ENCODE measurements at places on chromosomes 5 and 9.
A peak's percentile ranks its signal among the peaks of the same experiment; 100 is the strongest.

DNA sequence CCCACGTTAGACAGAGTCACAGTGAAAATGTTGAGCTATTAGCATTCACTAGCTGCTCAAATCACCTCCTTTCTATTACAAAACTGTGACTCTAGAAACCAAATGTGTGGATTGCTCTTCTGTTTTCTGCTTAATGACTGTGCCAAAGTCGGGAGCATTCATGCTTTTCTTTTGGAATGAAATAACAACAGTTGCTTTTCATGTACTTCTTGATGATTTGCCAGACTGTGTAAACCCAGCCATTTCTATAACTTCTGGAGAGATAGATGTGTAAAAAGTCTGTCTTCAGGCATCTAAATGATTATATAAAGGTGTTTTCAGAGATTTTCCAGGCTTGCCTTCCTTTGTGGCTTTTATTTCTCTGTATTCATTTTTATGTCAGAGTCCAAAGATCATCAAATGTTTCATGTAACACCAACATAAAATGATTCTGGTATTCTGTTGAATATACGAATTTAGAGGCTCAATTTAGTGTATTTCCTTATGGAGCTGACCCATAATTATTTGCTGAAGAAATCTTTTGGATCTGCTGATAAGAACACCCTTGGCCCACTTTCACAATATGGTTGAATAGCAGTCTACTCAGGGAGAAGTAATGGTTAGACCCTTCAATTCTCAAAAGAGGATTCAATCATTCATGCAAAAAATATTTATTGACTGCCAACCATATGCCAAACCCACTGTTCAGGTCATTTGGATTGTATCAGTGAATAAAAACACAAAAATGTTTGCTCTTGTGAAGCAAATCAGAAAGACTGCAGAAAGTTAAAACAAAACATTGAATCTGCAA lies 581.2 kb downstream of the CDH18 start:
- no peak for DNase-seq

DNA sequence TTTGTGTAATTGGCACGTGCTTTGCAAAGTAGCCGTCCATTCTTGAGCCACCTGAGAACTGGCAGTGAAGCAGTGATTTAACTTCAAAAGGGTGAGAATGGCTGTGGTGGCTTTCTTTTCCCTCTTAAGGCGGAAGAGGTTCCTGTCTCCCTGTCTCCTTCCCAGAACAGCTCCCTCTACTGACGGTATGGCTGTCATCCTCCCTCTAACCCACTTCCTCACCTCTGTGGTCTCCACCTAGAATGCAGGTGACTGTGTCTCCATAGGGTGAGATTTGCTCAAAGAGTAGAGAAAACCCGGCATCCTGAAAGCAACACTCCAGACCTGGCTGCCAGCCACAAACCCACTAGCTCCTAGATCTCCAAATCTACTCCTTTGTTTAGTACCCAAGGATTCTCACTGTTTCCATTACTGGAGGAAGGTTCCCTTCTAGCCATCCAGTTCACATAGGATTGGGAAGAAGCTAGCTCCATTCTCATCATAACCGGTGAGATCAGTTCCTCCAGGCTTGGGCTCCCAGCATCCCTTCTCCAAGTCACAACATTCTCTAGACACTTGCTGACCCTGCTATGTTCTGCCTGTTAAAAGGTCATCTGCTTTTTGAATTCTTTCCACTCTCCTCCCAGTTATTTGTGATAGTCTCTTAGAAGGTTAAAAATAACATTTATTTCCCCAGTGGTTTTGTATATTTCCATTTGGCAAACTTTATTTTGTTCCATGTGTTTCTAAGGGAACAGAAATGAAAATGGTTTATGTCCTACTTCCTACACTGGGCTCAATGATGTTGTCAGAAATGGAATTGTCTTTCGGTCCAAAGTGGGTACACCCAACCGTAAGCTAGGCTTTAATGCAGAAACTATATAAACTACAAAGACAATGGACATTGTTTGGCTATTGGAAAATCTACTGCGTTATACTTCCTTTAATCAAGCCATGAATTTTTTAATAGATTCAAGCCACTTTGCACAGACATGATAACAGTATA lies 269.4 kb downstream of the CWC27 start:
- no peak for DNase-seq

- no peak for DNase-seq
These were observed 22.6 kb downstream of the ARHGEF37 start for GRCh38 chr5:149603920-149604319.

DNA sequence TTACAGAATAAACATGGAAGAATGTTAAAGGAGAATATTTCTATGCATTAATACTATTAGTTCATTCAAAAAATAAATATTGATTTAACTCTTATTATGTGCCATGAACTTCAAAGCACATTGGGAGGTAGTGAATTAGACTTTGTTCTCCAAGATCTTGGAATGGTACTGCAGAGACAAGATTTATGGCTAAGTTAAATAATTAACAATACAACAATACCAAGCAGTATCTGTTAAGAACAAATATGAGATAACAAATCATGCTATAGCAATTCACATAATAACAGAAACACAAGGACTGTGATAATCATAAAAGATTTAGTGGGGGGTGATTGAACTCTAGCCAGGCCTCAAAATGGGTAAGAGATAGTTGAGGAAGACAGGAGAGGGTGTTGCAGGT lies 11.6 kb downstream of the NMUR2 start:
- DNase-seq, result no peak

DNA sequence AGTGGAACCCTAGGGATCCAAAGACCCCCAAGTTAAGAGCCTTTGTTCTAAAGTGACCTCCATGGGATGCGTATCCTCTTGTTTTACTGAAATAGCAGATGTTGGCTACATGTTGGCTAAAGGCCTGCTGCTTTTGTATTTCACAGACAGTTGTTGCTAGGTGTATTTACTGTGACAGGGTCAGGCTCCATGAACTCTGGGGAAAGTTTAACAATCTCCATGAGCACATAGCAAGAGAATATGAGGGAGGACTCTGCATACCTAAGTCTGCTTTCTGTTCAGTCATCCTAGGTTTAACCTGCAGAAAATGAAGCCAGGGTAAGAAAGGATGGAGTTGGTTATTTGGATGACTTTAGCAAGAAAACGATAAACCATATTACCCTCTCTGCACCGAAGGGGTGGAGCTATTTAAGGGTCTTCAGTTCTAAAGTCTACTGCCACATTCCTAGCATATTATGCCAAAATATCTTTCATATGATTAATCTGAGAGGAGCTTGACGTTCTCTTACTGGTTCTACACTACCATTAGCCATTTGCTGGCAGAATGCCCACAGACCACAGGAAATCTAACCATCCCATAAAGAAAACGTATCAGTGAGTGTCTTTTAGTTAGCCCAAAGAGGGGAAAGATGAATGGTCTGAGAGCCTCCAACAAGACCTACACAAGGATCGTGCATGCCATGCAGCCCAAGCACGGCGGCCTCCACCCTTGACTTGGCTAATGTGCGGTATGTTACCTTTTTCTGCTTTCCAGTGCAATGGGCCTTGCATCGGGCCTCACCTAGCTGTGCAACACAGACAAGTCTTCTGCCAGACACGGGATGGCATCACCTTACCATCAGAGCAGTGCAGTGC lies 127.8 kb downstream of the SAXO1 start:
- DNase-seq, result peak; percentile 4

- DNase-seq, result no peak
These were observed 220.0 kb upstream of the ADAMTSL1 start for GRCh38 chr9:18253950-18254349.

GRCh38 chr9:37923796-37924427 lies 20.0 kb upstream of the SLC25A51 start:
- DNase-seq, result no peak

DNA sequence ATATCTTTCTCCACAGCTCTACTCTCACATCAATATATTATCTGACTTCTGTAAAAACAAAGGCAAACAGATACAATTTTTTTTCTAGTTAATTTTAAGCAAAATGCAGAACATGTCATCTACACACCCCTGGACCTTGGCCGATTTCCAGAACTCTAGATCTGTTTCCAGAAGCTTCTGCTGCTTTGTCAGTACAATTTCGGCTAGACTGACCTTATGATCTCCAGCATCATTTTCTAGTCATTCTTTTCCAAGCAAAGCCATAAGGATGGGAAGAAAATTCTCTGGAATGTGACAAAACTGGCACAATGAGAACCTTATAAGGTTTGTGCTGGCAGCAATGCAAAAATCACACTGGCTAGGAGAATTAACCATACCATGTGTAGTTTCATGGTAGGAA lies 132.8 kb upstream of the MPDZ start:
- DNase-seq, result no peak

GRCh38 chr5:58358501-58359178 lies 101.2 kb downstream of the PLK2 start:
- no peak for DNase-seq

DNA sequence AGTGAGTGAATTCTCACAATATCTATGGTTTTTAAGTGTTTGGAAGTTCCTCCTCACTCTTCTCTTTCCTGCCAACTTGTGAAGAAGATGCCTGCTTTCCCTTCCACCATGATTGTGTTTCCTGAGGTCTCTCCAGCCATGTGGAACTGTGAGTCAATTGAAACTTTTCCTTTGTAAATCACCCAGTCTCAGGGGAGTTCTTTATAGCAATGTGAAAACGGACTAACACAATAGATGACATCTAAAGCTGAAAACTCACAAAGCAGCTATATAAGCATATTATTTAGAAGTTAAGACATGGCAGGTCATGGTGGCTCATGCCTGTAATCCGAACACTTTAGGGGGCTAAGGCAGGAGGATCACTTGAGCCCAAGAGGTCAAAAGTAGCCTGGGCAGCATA lies 130.2 kb downstream of the ARRDC3 start:
- DNase-seq, result no peak

DNA sequence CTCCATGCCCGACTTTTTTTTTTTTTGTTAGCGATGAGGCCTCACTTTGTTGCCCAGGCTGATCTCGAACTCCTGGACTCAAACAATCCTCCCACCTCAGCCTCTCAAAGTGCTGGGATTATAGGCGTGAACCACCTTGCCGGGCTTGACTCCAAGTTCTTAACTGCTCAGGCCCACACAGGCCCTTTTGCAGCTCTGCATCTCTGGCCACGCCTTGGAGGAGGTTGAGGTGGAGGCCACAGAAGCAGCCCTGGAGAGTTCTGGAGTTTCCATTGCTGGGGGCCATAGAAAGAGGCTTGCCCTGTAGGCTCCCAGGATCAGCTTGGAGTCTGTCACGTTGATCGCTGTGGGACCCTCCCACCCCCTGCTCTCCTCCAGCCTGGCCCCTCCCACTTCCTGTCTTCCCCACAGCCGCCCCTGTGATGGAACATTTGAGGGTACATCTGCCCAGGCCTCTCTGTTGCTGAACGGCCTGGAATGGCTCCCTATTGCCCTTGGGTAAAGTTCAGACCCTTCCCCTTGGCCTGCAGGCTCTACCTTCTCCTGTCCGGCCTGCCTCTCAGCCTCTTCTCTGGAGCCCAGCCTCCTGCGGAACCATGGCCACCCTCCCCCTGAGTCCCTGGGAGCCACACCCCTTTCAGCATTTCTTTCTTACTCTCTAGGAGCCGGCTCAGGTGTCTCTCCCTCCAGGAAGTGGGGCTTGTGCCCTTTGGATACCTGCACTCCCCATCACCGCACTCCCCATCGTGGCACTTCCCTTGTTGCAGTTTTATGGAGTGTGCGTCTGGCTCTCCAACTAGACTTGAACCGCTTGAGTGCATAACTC lies 30.4 kb upstream of the IER5L start:
- peak; percentile 13 for DNase-seq

DNA sequence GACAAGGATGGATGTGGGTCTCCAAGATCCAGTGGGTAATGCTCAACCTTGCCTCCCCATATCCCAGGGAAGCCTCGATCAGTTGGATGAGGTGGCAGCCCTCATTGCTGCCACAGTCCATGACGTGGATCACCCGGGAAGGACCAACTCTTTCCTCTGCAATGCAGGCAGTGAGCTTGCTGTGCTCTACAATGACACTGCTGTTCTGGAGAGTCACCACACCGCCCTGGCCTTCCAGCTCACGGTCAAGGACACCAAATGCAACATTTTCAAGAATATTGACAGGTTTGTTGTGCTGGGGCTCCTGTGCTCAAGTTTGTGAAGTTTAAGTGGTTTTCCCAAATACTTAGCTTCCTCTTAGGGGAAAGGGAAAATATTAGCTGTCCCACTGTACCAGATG lies 74.0 kb downstream of the WDR41 start:
- no peak for DNase-seq

- no peak for DNase-seq
These were observed 804 bp downstream of the ARSI start for GRCh38 chr5:150301901-150302300.

- DNase-seq, result no peak
These were observed 3.7 kb downstream of the DTWD2 start for GRCh38 chr5:118984602-118985001.

GRCh38 chr5:142833517-142834449 lies 63.6 kb downstream of the ARHGAP26 start:
- no peak for DNase-seq

DNA sequence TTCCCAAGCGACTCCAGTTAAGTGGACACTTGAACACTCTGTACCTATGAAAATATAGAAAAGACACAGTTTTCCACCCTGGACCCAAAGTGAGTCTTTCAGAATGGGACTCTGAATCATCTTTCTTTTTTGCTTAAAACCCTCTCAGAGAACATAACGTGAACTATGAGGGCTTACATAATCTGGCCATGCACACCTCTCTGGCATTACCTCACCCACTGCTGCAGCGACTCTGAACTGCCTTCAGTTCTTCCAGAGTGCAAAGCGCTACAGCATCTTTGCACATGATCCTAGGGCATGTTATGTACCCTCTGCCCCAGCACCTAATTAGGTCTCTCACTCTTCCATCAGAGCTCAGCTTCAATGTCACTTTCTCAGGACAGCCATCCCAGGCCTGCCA lies 186.2 kb downstream of the RORB start:
- DNase-seq, result no peak

GRCh38 chr5:72397836-72398235 lies 77.7 kb downstream of the PTCD2 start:
- no peak for DNase-seq

DNA sequence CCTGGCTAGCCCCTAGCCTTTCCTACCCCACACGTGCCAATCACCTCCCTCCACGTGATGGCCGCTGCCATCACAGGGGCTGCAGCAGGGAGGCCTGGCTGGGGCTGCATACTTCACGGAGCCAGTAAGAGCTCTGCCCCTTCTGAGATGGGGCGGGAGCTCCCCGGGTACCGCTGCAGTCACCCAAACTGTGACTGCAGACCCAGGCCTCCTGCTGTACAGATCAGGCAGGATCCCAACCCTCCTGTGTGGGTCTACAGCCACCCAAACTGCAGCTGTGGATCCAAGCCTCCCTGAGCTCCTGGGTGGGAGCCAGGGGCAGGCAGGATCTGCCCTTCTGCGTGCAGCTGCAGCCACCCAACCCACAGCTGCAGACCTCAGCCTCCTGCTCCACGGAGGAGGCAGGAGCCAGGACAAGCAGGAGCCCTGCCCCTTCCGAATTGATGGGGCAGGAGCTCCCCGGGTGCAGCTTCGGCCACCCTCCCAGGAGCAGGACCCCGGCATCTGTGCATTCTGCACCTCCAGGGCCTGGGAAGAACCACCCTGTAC lies 3.2 kb upstream of the BTNL9 start:
- DNase-seq, result no peak

GRCh38 chr5:79771387-79771786 lies 81.8 kb downstream of the CMYA5 start:
- no peak for DNase-seq
